Activated CD8-positive, alpha-beta memory T cell treated with anti-CD3 and anti-CD28 coated beads, Interleukin-2, amount 10 ng/mL, durations not matched to agents 7 days and 5 days (primary cell): ENCODE measurements at places on chromosomes 16 and 17.
A peak's percentile ranks its signal among the peaks of the same experiment; 100 is the strongest.

GRCh38 chr17:6101706-6102105, 31.5 kb downstream of the WSCD1 start:
- no peak overlapping the region for H3K4me3 ChIP-seq
- H3K4me1 ChIP-seq: no peaks in the 10 kb centered on the region
- no peak overlapping the region for H3K27ac ChIP-seq

DNA sequence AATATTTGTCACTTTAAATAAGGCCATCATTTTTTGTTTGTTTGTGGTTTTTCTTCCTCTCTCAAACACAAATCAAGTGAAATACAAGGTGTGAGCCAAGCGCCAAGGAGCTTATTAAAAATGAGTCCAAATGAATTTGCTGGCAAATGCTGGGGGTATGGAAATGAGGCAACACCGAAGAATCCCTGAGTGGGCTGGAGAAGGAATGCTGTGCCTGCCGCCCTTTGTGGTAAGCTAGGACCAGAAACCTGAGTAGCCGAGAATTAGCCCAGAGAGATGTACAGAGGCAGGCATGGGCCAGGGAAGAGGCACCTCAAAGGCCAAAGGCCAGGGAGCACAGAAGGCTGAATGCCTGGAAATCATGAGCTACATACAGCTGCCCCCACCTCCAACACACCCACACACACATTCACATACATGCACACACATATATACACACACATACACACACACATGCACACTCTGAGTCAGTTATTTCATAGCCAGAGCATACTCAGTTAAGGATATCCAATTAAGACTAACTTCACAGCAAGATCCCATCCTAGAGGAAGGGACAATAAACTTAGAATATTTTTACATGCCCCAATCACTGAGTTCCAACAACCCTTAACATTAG, 266.1 kb upstream of the DYNLRB2 start:
- no peak for DNase-seq
- no peaks in the 10 kb centered on the region for H3K36me3 ChIP-seq
- H3K4me1 ChIP-seq: no peaks in the 10 kb centered on the region
- H3K4me3 ChIP-seq: no peak overlapping the region

- no peaks in the 10 kb centered on the region for H3K27me3 ChIP-seq
- H3K4me3 ChIP-seq: no peak overlapping the region
- peaks cover 35% of the 10 kb centered on the region for H3K36me3 ChIP-seq
- H3K4me1 ChIP-seq: peaks cover 49% of the 10 kb centered on the region
- no peak overlapping the region for H3K27ac ChIP-seq
These were observed 16.5 kb downstream of the AP1G1 start for GRCh38 chr16:71792176-71792575.

GRCh38 chr17:46063241-46063640, 64.2 kb downstream of the STH start:
- no peak overlapping the region for H3K27ac ChIP-seq
- no peak for DNase-seq
- H3K4me1 ChIP-seq: peaks cover 5% of the 10 kb centered on the region
- no peaks in the 10 kb centered on the region for H3K27me3 ChIP-seq
- H3K4me3 ChIP-seq: no peak overlapping the region

- peaks cover 55% of the 10 kb centered on the region for H3K4me1 ChIP-seq
- peaks cover 48% of the 10 kb centered on the region for H3K36me3 ChIP-seq
- no peaks in the 10 kb centered on the region for H3K27me3 ChIP-seq
- H3K4me3 ChIP-seq: no peak overlapping the region
These were observed 45.2 kb downstream of the N4BP1 start for GRCh38 chr16:48564544-48565444.

- H3K4me1 ChIP-seq: peaks cover 10% of the 10 kb centered on the region
- no peak overlapping the region for H3K27ac ChIP-seq
- no peak for DNase-seq
- H3K4me3 ChIP-seq: peak overlapping the region; percentile 68
- peaks cover 2% of the 10 kb centered on the region for H3K36me3 ChIP-seq
- H3K27me3 ChIP-seq: peaks cover 38% of the 10 kb centered on the region
These were observed 10.3 kb upstream of the ZFHX3 start for GRCh38 chr16:73058221-73058615.

GRCh38 chr17:67605256-67605912, 112.4 kb upstream of the NOL11 start:
- no peak overlapping the region for H3K27ac ChIP-seq
- no peak overlapping the region for H3K4me3 ChIP-seq
- H3K36me3 ChIP-seq: peaks cover 5% of the 10 kb centered on the region
- DNase-seq: no peak

GRCh38 chr17:34820922-34821321, 140.3 kb downstream of the CCT6B start:
- H3K4me1 ChIP-seq: peaks cover 4% of the 10 kb centered on the region
- no peak overlapping the region for H3K27ac ChIP-seq
- H3K36me3 ChIP-seq: no peaks in the 10 kb centered on the region
- H3K4me3 ChIP-seq: no peak overlapping the region

GRCh38 chr17:63519972-63520882, 2.9 kb upstream of the KCNH6 start:
- no peak overlapping the region for H3K4me3 ChIP-seq
- peaks cover 17% of the 10 kb centered on the region for H3K27me3 ChIP-seq
- DNase-seq: no peak
- no peak overlapping the region for H3K27ac ChIP-seq
- no peaks in the 10 kb centered on the region for H3K36me3 ChIP-seq

DNA sequence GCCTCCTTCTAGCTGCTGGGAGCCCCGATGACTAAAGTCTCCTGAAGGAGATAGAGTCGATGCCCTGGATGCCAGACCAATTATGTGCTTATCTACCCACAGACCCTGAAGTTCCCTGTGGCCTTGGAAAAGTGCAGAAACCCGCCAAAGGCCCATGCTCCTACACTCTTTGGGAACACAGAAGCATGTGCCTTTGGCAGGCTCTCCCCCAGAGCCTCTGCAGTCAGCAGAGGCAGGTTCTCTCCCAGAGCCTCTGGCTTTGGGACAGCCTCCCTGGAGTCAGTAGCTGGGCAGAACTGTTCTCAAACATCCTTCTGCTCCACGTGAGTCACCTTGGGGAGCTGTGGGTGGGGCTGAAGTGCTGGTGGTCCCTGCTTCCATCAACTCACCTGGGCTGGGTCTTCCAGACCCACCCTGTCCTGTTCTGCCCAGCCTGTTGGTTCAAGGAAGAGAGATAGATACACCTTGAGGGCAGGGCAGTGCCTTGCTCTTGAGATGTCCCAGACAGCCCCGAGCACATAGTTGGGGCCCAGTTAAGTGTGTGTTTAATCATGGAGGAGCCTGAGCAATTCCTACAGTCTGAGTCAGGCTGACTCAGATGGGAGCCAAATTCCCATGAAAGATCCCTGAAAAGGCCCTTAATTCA, 3.2 kb upstream of the CDK5RAP3 start:
- H3K4me1 ChIP-seq: peaks cover 22% of the 10 kb centered on the region
- no peak overlapping the region for H3K27ac ChIP-seq
- H3K36me3 ChIP-seq: peaks cover 2% of the 10 kb centered on the region

- H3K27me3 ChIP-seq: no peaks in the 10 kb centered on the region
- H3K36me3 ChIP-seq: peaks cover 42% of the 10 kb centered on the region
- H3K27ac ChIP-seq: no peak overlapping the region
- H3K4me1 ChIP-seq: no peaks in the 10 kb centered on the region
- H3K4me3 ChIP-seq: no peak overlapping the region
These were observed 13.2 kb downstream of the CTC1 start for GRCh38 chr17:8234361-8235270.

- no peaks in the 10 kb centered on the region for H3K36me3 ChIP-seq
- peaks cover 6% of the 10 kb centered on the region for H3K4me1 ChIP-seq
- DNase-seq: no peak
- peaks cover 79% of the 10 kb centered on the region for H3K27me3 ChIP-seq
- H3K4me3 ChIP-seq: no peak overlapping the region
- no peak overlapping the region for H3K27ac ChIP-seq
These were observed 1.2 kb downstream of the OTOP2 start for GRCh38 chr17:74925242-74925641.

- peaks cover 6% of the 10 kb centered on the region for H3K4me1 ChIP-seq
- H3K27ac ChIP-seq: no peak overlapping the region
- no peak for DNase-seq
- no peaks in the 10 kb centered on the region for H3K36me3 ChIP-seq
- peaks cover 20% of the 10 kb centered on the region for H3K27me3 ChIP-seq
- H3K4me3 ChIP-seq: no peak overlapping the region
These were observed 14.4 kb downstream of the EPOP start for GRCh38 chr17:38660097-38661025.

GRCh38 chr16:90002759-90003158, 16.5 kb downstream of the DBNDD1 start:
- H3K27ac ChIP-seq: no peak overlapping the region
- H3K4me1 ChIP-seq: no peaks in the 10 kb centered on the region
- H3K36me3 ChIP-seq: peaks cover 15% of the 10 kb centered on the region

DNA sequence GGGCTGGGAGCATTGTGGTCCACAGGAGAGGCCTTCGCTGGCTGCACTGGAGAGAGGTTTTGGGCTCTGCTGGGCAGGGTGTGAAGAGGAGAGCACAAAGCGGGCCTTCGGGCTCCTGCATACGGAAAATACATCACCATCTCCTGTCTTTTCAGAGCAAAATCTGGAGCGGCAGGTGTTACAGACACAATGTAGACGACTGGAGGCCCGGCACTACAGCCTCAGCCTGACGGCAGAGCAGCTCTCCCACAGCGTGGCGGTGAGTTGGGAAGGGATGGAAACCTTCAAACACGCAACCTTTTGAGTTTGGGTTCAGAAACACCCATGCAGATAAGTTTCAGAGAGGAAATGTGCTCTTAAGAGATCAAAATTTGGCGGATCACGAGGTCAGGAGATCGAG, 17.9 kb downstream of the GINS2 start:
- peaks cover 51% of the 10 kb centered on the region for H3K36me3 ChIP-seq
- H3K4me1 ChIP-seq: peaks cover 2% of the 10 kb centered on the region
- no peak overlapping the region for H3K4me3 ChIP-seq
- no peak for DNase-seq
- no peak overlapping the region for H3K27ac ChIP-seq
- no peaks in the 10 kb centered on the region for H3K27me3 ChIP-seq

DNA sequence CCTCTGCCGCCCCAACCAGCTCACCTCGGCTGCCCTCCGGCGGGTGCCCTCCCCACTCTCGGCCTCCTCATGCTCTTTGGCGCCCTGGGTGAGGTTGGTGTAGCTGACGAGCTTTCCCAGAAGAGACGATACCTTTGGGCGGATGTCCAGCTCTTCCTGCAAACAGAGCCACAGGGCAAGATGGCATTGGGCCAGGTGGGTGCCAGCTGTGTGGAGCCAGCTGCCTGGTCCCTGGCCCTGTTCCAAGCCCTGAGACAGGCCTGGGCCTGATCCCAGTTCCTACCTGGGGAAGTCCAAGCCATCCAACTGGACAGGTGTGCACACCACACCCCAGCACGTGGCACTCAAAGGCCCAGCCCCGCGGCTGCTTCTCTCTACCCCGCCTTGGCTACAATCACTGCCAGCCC, 6.9 kb downstream of the SLC12A4 start:
- no peaks in the 10 kb centered on the region for H3K27me3 ChIP-seq
- DNase-seq: no peak
- no peak overlapping the region for H3K27ac ChIP-seq
- H3K4me1 ChIP-seq: peaks cover 3% of the 10 kb centered on the region
- peaks cover 10% of the 10 kb centered on the region for H3K36me3 ChIP-seq
- H3K4me3 ChIP-seq: no peak overlapping the region

DNA sequence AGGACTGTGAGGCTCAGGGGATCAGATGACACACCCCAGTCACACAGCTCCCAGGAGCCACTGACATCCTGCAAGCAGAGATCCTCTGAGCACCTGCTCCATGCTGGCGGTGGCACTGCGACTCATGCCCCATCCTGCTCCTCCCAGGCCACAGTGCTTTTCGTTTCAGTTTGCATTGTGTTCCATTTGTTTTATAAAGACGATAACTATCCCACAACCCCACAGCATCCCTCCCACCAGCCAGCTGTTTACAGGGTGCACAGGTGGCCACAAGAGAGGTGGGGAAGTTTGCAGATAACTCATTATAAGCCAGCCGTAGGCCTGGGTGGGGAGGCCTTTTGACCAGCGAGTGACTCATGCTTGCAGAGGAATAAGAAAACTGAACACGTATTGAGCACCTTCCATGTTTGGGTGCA, 28.2 kb downstream of the BCO1 start:
- H3K4me3 ChIP-seq: no peak overlapping the region
- H3K27ac ChIP-seq: peak overlapping the region; percentile 38
- H3K27me3 ChIP-seq: no peaks in the 10 kb centered on the region
- H3K4me1 ChIP-seq: peaks cover 11% of the 10 kb centered on the region
- DNase-seq: peak; percentile 73
- H3K36me3 ChIP-seq: no peaks in the 10 kb centered on the region
